ENCODE measurements at places on chromosomes 2 and 18. TPM values are rescaled to one million over a fixed set of nuclear protein-coding genes. Genes with fewer than 3 reads are reported as not detected.

GRCh38 chr2:190794790-190795189 is 85.8 kb upstream of the GLS start:
- peak; percentile 55 for DNase-seq

- no peak for DNase-seq
Observed at GRCh38 chr2:177281400-177282180, 17.1 kb upstream of the NFE2L2 start.

DNA sequence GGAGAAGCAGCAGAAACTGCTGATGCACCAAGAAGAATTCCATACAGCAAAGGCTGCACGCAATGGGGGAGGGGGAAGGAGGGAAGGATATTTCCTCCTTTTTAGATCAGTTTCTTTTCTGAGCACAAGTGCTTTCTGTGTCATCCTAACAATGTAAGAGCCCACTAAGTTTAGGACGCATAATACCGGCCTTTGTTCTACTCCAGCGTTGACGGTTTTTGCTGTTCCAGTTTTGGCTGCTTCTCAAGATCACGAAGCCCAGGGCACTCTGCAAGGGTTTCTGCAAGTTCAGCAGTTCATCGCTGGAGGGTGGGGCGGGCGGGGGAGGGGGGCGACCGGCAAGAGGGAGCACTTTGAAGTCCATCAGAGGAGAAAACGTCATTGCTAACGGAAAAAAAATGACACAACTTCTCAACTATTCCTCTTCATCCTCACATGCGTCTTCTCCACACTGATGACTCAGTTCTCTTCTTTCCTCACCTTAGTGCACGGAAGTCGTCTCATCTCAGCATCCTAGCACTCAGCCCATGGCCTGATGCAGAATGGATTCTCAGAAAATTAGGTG is 8.7 kb downstream of the FAM178B start:
- DNase-seq: peak; percentile 66

GRCh38 chr2:133884739-133885381 is 316.6 kb upstream of the NCKAP5 start:
- DNase-seq: peak; percentile 19

DNA sequence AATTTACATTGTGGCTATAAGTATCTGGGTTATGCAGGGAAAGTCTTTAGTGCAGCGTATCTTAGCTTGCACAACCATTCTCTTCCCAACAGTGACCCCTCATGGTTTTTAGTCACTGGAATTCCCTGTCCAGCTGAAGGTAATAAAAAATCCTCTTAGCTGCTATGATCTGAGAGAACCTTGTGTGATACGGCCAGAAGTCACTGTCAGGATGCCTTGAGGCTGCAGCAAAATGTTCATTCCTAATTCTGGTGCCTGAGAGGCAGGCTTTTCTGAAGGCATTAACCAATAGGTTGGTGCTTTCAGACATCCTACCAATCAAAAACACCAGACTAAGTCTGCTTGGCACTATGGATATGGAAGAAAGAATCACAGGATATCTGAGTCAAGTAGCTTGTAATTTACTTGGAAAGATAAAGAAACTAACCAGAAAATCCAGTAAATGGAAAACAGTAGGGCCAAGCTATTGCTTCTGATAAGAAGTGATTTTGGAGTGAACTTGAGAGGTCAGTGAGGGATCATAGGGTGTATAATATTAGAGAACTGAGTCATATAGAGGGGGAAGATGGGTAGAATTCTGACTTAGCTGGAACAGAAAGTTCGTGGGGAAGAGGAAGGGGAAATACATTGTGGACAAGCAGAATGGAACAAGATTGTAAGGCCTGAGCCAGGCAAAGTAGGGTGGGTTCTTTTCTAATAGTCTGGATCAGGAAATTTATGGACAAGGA is 89.0 kb upstream of the SLC14A2 start:
- peak; percentile 57 for DNase-seq

GRCh38 chr2:148567716-148568115 is 76.8 kb upstream of the EPC2 start:
- no peak for DNase-seq

- no peak for DNase-seq
Observed at GRCh38 chr2:175686002-175686401, 316.1 kb downstream of the LNPK start.

- DNase-seq: no peak
Observed at GRCh38 chr2:197232010-197232409, 78.6 kb downstream of the ANKRD44 start.

DNA sequence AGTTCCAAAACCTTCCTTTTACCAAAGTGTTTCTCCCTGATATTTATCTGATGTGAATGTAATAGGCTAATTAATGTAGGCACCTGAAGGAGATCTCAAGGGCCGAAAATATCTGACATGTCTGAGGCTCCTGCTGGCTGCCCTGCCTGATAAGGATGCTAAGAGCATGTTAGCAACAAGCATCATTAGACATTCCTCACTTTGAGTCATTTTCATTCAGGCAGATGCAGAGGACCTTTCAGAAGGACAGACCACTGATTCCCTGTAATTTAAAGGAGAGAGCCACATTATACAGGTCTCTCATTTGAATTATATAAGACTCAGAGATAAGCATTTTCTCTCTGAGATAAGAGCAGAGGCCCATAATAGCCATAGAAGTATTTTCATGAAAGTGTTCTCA is 222.4 kb upstream of the NCKAP5 start:
- peak; percentile 67 for DNase-seq

DNA sequence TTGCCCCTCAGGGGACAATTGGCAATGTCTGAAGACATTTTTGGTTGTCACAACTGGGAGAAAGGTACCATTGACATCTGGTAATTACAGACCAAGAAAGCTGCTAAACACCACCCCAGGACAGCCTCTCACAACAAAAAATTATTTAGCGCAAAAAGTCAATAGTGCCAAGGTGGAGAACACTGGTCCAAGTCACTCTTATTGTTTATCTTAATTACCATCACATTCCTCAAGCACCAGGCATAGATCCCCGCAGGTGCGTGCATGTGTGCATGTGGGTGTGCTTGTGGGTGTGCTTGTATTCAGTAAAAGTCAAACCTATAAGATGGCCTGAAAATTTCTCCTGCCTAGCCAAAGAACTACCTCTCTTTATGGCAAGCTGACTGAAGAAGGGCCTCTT is 74.9 kb upstream of the WDR75 start:
- no peak for DNase-seq

DNA sequence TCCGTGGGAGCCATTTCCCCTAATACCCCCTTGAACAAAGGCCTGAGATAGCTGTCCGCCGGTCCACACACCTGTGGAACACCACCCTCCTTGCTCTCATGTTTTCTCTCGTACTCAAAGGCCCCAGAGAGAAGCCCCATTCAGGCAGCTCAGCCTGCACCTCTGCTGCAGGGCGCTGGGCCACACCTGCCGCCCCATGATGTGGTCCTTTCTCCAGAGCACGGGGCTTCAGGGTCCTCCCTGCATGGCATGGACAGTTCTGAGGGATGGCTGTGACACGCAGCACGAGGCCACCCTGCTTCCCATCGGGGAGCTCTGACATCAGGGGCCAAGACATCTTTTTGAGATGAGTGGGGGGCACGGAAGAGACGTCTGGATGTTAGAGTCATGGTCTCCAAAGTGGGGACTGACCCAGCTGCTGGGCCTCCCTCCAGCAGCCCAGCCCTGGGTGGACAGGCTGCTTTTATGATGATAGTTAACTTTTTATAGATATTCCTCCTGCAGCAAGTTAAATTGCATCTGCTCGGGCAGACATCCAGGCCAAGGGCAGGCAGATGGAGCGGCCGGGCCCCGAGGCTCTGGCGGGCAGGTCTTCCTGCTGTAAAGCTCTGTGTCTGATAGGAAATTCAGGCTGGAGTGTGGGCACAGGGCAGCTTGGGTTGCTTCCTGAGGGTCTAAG is 56.7 kb downstream of the SDC1 start:
- no peak for DNase-seq

DNA sequence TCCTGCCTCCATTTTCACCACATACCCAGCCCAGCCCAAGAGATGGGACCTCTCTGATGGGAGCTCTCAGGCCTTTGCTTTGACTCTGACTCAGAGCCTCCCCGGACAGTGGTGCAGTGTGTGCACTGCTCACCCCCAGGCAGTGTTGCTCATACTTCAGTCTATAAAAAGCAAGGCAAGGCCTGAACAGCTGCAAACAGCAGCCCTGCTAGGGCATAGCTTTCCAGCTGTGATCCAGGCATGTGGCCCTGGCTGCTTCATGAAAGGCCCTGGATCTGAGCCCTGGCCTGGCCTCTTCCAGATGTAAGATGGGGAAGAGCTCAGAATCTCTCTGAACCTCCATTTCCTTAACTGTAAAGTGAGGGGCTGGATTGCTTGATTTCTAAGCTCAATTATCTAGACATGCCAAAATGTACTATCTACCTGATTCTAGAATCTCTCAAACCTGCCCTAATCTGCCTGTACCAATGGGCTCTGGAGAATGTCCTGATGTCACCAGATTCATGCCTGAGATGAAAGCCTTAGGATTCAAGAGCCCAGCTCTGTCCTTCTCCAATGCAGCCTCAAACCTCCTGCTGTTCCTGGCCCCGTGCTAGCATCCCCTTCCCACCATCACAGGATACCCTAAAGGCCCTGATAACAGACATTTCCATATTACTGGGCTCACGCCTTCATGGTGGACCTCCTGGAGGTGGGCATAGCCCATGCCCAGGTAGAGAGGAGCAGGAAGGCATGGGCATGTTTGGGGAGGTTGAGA is 206.9 kb downstream of the ARL4C start:
- DNase-seq: peak; percentile 92

DNA sequence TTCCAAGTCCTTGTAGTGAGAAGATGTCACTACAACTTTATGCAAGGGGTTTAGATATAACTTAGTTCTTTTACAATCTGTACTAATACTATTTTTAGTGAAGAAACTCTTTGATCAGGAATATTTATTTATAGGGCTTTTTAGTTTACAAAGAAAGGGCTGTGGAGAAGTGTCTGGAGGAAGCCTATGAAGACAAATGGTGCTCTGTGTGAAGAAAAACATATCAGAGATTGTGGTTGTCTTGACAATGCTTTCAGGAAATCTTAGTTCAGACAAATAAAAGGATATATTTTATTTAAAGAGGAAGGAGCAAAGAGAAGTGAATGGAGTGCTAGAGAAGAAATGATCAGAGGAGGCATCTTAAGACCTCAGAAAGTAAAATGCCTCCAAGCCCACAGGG is 824.9 kb downstream of the DCDC2C start:
- DNase-seq: no peak

DNA sequence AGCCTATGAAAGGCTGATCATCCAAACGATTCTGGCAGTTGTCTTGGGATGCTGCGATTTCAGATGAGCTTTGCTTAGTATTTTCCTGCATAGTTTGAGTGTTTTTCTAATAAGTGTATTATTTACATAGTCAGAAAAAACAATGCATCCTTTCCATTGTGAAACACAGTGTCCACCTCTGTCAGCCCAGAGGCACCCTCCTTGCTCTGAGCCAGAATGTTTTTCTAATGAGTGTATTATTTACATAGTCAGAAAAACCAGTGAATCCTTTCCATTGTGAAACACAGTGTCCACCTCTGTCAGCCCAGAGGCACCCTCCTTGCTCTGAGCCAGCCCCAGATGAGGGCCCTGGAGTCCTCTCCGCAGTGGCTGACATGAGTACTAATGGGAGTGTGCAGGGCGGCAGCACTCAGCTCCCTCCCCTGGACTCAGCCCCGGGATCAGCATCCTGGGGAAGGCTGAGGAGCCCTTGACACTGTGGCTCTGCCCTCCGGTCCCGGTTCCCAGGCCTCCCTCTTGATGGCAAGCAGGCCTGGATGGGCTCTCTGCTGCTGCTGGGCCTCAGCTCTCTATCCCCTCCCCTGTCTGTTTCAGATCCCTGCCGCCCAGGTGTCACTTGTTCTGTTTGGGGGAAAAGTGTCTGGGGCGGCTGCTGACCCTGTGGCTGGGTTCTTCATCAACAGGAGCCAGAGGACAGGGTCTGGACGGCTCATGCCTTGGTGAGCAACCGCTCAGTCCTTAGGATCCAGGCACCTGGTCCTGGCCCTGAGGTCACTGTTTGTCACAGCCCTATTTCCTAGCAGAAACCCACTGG is 5.9 kb downstream of the MFSD2B start:
- peak; percentile 75 for DNase-seq

DNA sequence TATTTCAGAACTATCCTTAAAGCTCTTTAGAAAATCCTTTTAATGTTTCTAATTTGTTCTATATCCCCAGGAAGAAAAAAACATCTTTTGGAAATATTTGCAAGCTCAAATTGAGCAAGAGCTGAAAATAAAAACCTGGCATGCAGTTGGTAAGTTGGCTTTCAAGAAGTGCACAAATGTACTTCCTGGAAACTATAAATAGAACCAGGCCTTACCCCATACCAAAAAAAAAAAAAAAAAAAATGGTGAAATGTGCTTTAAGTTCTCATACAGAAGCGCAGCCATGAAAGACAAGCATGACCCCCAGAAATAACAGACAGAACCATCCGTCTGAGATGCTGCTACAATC is 178.5 kb downstream of the HDAC4 start:
- DNase-seq: peak; percentile 73

DNA sequence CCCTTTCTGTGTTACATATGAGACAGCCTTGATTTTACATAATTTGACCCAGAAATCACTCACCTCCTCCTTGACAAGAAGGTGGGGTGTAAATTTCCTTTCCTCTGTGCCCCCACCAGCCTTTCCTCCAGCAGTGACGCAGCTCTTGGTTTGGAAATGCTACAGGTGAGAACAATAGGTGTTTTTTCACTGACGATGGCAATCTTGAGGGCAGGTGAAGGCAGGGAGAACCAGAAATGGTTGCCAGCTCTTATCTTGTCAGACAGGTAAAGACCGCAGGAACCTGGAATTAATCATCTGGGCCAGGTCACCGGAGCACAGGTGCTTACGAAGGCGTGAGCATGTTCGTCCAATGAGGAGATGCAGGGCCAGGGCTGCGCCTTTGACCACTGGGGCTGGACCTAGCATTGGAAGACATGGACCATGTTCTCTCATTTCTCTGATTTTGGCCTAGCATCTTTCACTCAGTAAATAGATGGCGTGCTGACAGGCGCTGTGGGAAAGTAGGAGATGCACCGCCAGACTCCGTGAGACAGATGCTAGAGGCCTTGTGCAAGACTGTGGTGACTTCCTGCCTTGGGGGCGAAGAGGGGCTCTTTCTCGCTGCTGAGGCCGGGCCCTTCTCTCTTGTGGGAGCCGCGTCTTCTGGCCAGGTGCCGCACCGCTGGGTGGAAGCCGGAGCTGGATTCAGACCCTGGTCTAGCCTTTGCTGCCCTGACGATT is 4.0 kb downstream of the CIDEA start:
- no peak for DNase-seq

GRCh38 chr2:215460682-215461382 is 25.0 kb upstream of the FN1 start:
- DNase-seq: peak; percentile 91

RAB6D gene
- not detected for total RNA-seq

RNF125 gene
- 1.4 TPM for total RNA-seq

ILKAP gene
- total RNA-seq: 11.9 TPM

SAG gene
- not detected for total RNA-seq

TMEM17 gene
- 3.7 TPM for total RNA-seq

CFAP53 gene
- total RNA-seq: 0.11 TPM

SPC25 gene
- 3.7 TPM for total RNA-seq
